Kidney (tissue), 22 donors: ENCODE measurements at places on chromosomes 12 and 14. TPM values are rescaled to one million over a fixed set of nuclear protein-coding genes. Genes with fewer than 3 reads are reported as not detected.

The HOXC12 gene
- not detected for total RNA-seq

The CCND2 gene
- 94.4 TPM for total RNA-seq

The SLCO1B1 gene
- not detected for total RNA-seq

The GARIN6 gene
- not detected for total RNA-seq

The FRS2 gene
- 31.4 TPM for total RNA-seq

The HCAR2 gene
- total RNA-seq = not detected

The IL31 gene
- not detected for total RNA-seq

The SLCO1A2 gene
- 0.31 TPM for total RNA-seq

The DAO gene
- total RNA-seq = 0.41 TPM

The KRT86 gene
- total RNA-seq = 1.3 TPM

The PLXNC1 gene
- total RNA-seq = 11.6 TPM

The CBLN3 gene
- total RNA-seq = 1.3 TPM

The CIROP gene
- not detected for total RNA-seq

The GSC gene
- total RNA-seq = not detected

The SIRT4 gene
- total RNA-seq = 1.5 TPM

The RASSF9 gene
- total RNA-seq = 10.1 TPM

The PLEKHG7 gene
- total RNA-seq = 1.5 TPM

The STAB2 gene
- 0.16 TPM for total RNA-seq
